ENCODE measurements at places on chromosomes 16 and 17.
A peak's percentile ranks its signal among the peaks of the same experiment; 100 is the strongest.

GRCh38 chr17:76262732-76263344 lies 2.3 kb upstream of the UBALD2 start:
- H3K36me3 ChIP-seq: no peaks in the 10 kb centered on the region
- H3K27ac ChIP-seq: no peak overlapping the region
- H3K4me1 ChIP-seq: peaks cover 20% of the 10 kb centered on the region
- H3K27me3 ChIP-seq: no peaks in the 10 kb centered on the region
- no peak for DNase-seq
- H3K4me3 ChIP-seq: no peak overlapping the region

GRCh38 chr16:81668243-81669097 lies 110.6 kb upstream of the PLCG2 start:
- peaks cover 29% of the 10 kb centered on the region for H3K36me3 ChIP-seq
- peaks cover 3% of the 10 kb centered on the region for H3K4me1 ChIP-seq
- H3K27ac ChIP-seq: no peak overlapping the region
- H3K4me3 ChIP-seq: no peak overlapping the region

DNA sequence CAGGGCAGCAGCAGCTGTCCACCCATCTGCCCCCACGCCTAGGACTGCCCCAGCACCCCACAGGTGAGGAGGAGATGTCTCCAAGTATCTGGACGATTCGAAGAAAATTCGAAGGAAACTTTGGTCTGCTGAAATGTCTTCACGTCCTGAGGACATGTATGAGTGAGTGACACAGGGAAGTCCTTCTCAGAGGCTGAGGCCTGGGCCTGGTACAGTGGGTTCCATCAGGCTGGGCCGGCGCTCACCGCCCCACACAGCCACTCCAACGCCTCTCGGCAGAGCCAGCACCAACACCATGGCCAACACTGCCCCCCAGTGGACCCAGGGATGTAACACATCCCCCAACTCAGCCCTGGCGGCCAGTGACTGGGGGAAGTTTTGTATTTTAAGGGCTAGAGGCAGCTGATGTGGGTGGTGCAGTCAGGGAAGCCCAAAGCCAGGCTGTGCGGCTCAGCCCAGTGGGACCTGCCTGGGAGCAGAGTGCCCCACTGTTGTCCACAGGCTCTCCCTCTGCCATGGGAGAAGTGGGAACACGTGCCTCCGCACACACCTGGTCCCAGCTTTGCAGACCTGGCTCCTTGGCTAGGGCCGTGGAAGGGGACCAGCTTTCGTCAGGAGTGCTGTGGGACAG lies 55.8 kb upstream of the FASN start:
- H3K4me1 ChIP-seq: no peaks in the 10 kb centered on the region
- no peak overlapping the region for H3K27ac ChIP-seq
- H3K27me3 ChIP-seq: no peaks in the 10 kb centered on the region
- no peaks in the 10 kb centered on the region for H3K36me3 ChIP-seq

DNA sequence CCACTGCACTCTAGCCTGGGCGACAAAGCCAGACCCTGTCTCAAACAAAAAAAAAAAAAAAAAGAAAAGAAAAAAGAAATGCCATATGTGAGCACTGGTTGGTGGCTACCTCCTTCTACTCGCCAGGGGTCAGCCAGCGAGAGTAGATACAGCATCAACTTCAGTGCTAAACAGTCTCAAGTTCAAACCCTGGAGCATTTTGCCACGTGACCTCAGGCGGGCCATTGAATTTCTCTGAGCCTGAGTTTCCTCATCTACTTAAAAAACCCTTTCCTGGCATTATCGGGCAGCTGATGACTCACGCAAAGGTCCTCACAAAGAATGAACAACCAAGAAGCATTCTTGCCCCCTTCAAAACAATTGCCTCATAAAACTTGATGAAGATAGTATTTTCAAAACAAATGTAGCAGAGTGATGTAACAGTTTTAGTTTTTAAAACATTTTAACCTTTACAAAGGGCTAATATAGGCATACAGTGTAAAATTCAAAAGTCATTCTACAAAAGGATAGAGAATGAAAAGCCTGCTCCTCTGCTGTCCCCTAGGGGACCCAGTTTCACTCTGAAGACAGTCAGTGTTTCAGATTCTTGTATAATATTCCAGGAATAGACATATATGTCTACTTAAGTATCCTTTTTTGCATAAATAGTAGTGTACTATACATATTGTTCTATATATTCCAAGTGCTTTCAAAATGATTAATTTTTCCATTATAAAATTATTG lies 28.4 kb downstream of the DNAH2 start:
- H3K27me3 ChIP-seq: peaks cover 4% of the 10 kb centered on the region
- H3K4me3 ChIP-seq: no peak overlapping the region
- DNase-seq: no peak
- no peaks in the 10 kb centered on the region for H3K36me3 ChIP-seq

GRCh38 chr16:88991813-88992350 lies 14.9 kb upstream of the CBFA2T3 start:
- no peaks in the 10 kb centered on the region for H3K4me1 ChIP-seq
- no peaks in the 10 kb centered on the region for H3K36me3 ChIP-seq
- H3K27me3 ChIP-seq: peaks cover 7% of the 10 kb centered on the region

DNA sequence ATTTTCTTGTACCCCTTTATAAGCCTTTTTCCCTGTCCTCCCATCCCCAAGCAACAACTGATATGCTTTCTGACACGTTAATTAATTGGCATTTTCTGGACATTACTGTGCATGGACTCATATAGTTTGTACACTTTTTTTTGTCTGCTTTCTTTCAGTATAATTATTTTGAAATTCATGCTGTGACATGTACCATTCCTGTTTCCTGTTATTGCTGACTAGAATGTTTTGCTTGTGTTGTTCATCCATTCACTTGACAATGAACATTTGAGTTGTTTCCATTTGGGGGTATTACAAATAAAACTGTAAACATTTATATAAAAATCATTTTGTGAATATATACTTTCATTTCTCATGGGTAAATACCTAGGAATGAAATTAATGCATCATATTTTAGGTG lies 50.6 kb downstream of the RBBP6 start:
- no peak overlapping the region for H3K27ac ChIP-seq
- H3K36me3 ChIP-seq: no peaks in the 10 kb centered on the region
- no peak overlapping the region for H3K4me3 ChIP-seq
- peaks cover 15% of the 10 kb centered on the region for H3K4me1 ChIP-seq

DNA sequence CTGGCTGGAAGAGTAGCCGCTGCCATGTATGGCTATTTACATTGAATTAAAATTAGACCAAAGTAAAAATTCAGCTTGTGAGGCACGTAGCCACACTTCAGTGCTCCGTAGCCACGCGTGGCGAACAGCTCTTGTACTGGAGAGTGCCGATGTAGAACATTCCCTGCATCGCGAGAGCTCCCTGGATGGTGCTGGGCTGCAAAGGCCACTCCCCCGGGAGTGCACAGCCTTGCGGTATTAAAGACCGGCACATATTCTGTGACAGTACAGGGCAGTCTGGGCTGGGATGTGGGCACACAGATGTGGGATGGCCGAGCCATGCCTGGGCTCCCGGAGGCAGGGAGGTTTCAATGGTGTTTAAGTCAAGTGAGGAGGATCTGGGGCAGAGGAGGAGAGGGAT lies 102.2 kb downstream of the CMIP start:
- no peak overlapping the region for H3K4me3 ChIP-seq
- peaks cover 40% of the 10 kb centered on the region for H3K4me1 ChIP-seq
- DNase-seq: no peak
- H3K27ac ChIP-seq: no peak overlapping the region

DNA sequence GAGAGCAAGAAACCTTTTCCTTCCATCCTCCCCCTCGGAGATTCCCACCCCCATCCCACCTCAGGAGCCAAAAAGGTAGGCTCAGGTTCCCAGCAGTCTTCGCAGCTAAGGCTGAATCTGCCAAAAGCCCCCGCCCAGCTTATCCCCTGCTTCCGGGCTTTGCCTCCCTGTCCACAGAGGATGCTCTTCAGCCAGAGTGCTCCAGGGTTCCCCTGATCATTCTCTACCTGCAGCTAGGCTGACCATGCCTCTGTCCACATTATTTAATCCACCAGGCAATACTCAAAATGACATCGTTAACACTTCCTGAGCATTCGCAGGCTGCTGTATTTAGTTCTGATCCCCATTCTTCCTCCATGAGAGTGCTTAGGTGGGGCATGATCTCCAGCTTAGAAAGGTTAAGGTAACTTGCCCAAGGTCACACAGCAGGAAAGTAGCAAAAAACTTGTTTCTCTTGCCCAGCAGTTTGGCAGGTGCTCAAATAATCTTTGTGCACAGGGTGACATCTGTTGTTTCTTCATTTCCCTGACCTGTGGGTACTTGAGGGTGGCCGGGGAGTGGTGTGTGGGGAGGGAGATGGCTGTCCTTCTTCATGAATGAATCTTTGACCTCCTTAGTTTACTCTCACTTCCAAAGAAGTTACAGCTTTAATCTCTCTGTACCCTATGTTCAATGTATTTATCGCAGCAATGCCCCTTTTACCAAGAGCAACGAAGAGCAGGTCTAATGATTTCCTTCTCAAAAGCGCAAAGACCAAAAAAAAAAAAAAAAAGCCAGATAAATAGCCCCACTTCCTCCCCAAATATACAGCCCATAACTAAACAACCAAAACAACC lies 848 bp upstream of the TBKBP1 start:
- no peak for DNase-seq
- peak overlapping the region; percentile 83 for H3K4me3 ChIP-seq

- peaks cover 16% of the 10 kb centered on the region for H3K4me1 ChIP-seq
- H3K27me3 ChIP-seq: no peaks in the 10 kb centered on the region
- H3K4me3 ChIP-seq: peak overlapping the region; percentile 83
- H3K36me3 ChIP-seq: peaks cover 3% of the 10 kb centered on the region
- DNase-seq: no peak
These were observed 583 bp upstream of the ZNF747 start for GRCh38 chr16:30535106-30535776.

- H3K27me3 ChIP-seq: no peaks in the 10 kb centered on the region
- no peak for DNase-seq
- no peak overlapping the region for H3K4me3 ChIP-seq
- no peaks in the 10 kb centered on the region for H3K4me1 ChIP-seq
- H3K36me3 ChIP-seq: peaks cover 11% of the 10 kb centered on the region
These were observed 67.0 kb downstream of the CLEC16A start for GRCh38 chr16:11011326-11011725.

- peaks cover 2% of the 10 kb centered on the region for H3K27me3 ChIP-seq
- no peak overlapping the region for H3K4me3 ChIP-seq
- no peak for DNase-seq
These were observed 29.9 kb upstream of the PAFAH1B1 start for GRCh38 chr17:2563543-2563942.

- peaks cover 6% of the 10 kb centered on the region for H3K36me3 ChIP-seq
- no peak overlapping the region for H3K4me3 ChIP-seq
- H3K4me1 ChIP-seq: peaks cover 9% of the 10 kb centered on the region
- H3K27ac ChIP-seq: no peak overlapping the region
These were observed 4.6 kb upstream of the ZFHX3 start for GRCh38 chr16:73052576-73052975.

GRCh38 chr17:47301161-47301560 lies 22.6 kb upstream of the EFCAB13 start:
- no peaks in the 10 kb centered on the region for H3K27me3 ChIP-seq
- H3K4me3 ChIP-seq: no peak overlapping the region
- H3K4me1 ChIP-seq: peaks cover 25% of the 10 kb centered on the region

DNA sequence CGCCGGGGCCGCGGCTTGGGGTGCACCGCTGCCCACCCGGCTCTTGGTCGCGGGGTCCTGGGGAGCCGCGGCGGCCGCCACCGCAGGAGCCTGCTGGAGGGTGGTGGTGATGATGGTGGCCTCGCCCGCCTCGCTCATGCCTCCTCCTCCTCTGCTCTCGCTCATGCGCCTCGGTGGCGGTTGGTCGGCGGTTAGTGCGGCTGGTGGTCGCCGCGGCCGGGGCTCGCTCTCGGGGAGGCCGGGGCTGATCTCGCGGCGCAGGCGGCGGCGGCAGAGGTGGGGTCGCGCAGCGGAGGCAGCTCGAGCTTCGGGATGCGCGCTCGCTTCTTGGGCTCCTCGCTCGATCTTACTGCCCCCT lies 41.6 kb downstream of the AHSP start:
- H3K27ac ChIP-seq: no peak overlapping the region
- peaks cover 2% of the 10 kb centered on the region for H3K4me1 ChIP-seq
- H3K27me3 ChIP-seq: peaks cover 15% of the 10 kb centered on the region
- DNase-seq: no peak
- no peaks in the 10 kb centered on the region for H3K36me3 ChIP-seq

GRCh38 chr16:86219655-86220445 lies 290.5 kb upstream of the FOXF1 start:
- H3K4me1 ChIP-seq: no peaks in the 10 kb centered on the region
- no peak overlapping the region for H3K4me3 ChIP-seq
- DNase-seq: no peak
- no peak overlapping the region for H3K27ac ChIP-seq
- no peaks in the 10 kb centered on the region for H3K36me3 ChIP-seq

DNA sequence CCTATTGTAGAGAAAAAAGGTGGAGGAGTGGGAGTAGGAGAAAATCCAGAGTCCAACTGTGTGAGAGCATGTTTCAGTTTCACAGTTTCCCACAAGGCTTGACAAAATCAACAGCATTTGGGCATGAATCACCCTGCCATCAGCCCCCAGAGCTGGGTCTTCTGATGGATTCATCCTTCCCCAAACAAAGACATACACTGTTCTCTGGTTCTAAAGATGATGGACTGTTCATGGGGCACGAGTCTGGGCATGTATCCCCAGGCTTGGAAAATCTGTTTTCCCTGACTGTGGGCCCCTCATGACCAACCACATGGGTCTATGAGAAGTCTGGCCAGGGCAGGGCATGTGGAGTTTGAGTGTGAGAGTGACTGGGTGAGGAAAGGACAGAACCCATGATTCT lies 210.4 kb upstream of the IRX5 start:
- no peaks in the 10 kb centered on the region for H3K4me1 ChIP-seq
- DNase-seq: no peak
- H3K36me3 ChIP-seq: no peaks in the 10 kb centered on the region
- H3K4me3 ChIP-seq: no peak overlapping the region
- H3K27me3 ChIP-seq: no peaks in the 10 kb centered on the region
- H3K27ac ChIP-seq: no peak overlapping the region

Measured in osteocyte (in vitro differentiated cells).